ENCODE measurements at places on chromosomes 6 and 20. TPM values are rescaled to one million over a fixed set of nuclear protein-coding genes. Genes with fewer than 3 reads are reported as not detected.

The NHLRC1 gene
- 4.1 TPM for total RNA-seq

The GINS1 gene
- total RNA-seq: 1.8 TPM

The ULBP2 gene
- 2.1 TPM for total RNA-seq

The AIF1 gene
- not detected for total RNA-seq

The MACROD2 gene
- 9.1 TPM for total RNA-seq

The SLC22A2 gene
- not detected for total RNA-seq

The RSPO3 gene
- total RNA-seq: 13.6 TPM

The MDC1 gene
- total RNA-seq: 8.5 TPM

The ZNF165 gene
- 0.32 TPM for total RNA-seq

The TRIM15 gene
- not detected for total RNA-seq

The TRIM38 gene
- 10.6 TPM for total RNA-seq

The C2 gene
- 3.3 TPM for total RNA-seq

The THBD gene
- total RNA-seq: 14.6 TPM

The POM121L2 gene
- total RNA-seq: not detected

The MBOAT1 gene
- 28.7 TPM for total RNA-seq

The PACRG gene
- 1.6 TPM for total RNA-seq

The SNAP91 gene
- 0.49 TPM for total RNA-seq
